ENCODE measurements at places on chromosomes 6 and 20.
A peak's percentile ranks its signal among the peaks of the same experiment; 100 is the strongest.

DNA sequence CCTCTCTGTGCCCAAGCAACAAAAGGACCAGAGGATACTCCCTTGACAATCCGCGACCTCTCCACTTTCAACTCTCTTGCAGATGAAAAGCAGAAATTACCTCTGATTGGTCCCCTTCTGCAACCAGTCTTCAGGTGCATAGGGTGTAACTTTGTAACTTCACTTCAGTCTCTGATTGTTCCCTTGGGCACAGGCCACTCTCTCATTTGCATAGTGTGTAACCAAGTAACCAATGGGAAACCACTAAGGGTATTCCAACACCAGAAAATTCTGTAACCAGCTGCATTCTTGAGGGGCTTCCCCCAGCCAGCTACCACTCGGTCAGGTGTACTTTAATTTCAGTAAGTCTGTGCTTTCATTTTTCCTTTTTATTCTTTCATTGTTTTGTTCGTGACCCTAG is 4.4 kb upstream of the RAET1L start:
- no peak for DNase-seq
- H3K4me1 ChIP-seq: peaks cover 11% of the 10 kb centered on the region
- no peak overlapping the region for H3K27ac ChIP-seq
- no peaks in the 10 kb centered on the region for H3K36me3 ChIP-seq

GRCh38 chr6:91088515-91088914 is 501.6 kb upstream of the MAP3K7 start:
- no peak overlapping the region for H3K27ac ChIP-seq
- no peaks in the 10 kb centered on the region for H3K36me3 ChIP-seq
- H3K4me1 ChIP-seq: no peaks in the 10 kb centered on the region
- no peak overlapping the region for H3K4me3 ChIP-seq
- H3K27me3 ChIP-seq: peaks cover 31% of the 10 kb centered on the region

DNA sequence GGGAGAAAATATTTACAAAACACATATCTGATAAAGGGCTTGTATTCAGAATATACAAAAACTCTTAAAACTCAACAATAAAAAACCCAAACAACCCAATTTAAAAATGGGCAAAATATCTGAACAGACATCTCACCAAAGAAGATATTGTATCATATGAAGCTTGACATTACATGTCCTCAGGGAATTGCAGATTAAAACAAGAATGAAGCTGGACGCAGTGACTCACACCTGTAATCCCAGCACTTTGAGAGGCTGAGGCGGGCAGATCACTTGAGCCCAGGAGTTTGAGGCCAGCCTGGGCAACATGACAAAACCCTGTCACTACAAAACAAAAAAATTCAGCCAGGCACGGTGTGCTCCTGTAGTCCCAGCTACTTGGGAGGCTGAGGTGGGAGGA is 135.4 kb upstream of the AKIRIN2 start:
- H3K27ac ChIP-seq: no peak overlapping the region
- peaks cover 4% of the 10 kb centered on the region for H3K27me3 ChIP-seq
- no peak for DNase-seq
- no peaks in the 10 kb centered on the region for H3K36me3 ChIP-seq
- no peaks in the 10 kb centered on the region for H3K4me1 ChIP-seq

DNA sequence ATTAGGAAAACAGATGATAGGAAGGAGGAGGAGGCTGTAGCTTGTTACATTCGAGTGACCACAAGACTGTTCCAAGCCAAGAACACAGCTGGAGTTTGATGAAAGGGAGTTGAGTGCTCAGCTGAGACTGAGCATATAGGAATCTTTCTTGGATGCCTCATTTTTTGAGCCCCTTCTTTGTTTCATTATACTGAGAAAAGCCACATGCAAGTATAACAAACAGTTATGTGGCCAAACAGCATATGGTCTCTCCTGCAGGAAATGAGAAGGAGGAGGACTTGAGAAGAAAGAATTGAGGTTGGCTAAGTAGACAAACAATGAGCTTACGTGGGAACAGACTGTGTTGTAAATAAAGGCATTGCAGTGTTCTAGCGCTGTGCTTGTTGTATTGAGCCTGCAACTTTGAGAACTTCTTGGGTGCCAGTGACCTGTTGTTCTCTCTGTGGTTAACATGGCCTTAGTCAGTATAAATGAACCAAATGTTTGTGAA is 78.3 kb downstream of the AKAP7 start:
- H3K27ac ChIP-seq: peak overlapping the region; percentile 84
- no peaks in the 10 kb centered on the region for H3K27me3 ChIP-seq
- DNase-seq: no peak
- H3K36me3 ChIP-seq: peaks cover 6% of the 10 kb centered on the region

DNA sequence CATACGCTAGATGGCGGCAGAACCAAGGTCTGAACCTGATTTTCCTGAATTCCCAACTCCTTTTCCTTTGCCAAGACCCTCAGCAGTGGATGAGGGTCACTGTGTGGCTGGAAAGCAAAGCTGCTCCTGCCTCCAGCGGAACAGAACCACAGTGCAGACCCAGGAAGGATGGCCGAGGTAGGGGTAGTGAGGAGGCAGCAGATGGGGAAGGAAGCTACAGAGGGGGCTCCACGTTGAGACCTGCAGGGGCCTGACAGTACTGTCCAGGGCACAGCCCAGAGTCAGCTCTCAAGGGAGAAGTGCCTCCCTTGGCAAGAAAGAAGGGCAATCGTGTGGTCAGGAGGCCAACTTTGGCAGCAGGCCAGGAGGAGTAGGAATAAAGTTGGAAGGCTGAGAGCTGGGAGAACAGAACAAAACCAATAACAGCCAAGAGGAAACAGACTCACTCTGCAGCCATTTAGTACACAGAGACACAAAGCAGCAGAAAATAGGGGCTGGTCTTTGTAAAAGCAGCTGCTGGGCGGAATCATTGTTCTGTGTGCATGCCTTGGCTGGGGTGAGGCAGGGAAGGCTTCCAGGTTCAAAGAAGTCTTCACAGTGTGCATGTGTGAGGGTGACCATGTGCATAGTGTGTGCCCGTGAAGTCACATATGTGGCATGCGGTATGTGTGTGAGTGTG is 3.1 kb downstream of the GABRR2 start:
- DNase-seq: no peak
- peaks cover 10% of the 10 kb centered on the region for H3K4me1 ChIP-seq
- peaks cover 5% of the 10 kb centered on the region for H3K27me3 ChIP-seq
- H3K36me3 ChIP-seq: no peaks in the 10 kb centered on the region

GRCh38 chr20:12591949-12592470 is 416.8 kb upstream of the SPTLC3 start:
- no peak for DNase-seq
- no peaks in the 10 kb centered on the region for H3K27me3 ChIP-seq
- H3K36me3 ChIP-seq: no peaks in the 10 kb centered on the region
- H3K27ac ChIP-seq: no peak overlapping the region
- H3K4me1 ChIP-seq: no peaks in the 10 kb centered on the region

GRCh38 chr20:32476684-32477593 is 108.2 kb downstream of the NOL4L start:
- no peaks in the 10 kb centered on the region for H3K27me3 ChIP-seq
- no peak for DNase-seq
- H3K27ac ChIP-seq: peak overlapping the region; percentile 80
- no peak overlapping the region for H3K4me3 ChIP-seq

DNA sequence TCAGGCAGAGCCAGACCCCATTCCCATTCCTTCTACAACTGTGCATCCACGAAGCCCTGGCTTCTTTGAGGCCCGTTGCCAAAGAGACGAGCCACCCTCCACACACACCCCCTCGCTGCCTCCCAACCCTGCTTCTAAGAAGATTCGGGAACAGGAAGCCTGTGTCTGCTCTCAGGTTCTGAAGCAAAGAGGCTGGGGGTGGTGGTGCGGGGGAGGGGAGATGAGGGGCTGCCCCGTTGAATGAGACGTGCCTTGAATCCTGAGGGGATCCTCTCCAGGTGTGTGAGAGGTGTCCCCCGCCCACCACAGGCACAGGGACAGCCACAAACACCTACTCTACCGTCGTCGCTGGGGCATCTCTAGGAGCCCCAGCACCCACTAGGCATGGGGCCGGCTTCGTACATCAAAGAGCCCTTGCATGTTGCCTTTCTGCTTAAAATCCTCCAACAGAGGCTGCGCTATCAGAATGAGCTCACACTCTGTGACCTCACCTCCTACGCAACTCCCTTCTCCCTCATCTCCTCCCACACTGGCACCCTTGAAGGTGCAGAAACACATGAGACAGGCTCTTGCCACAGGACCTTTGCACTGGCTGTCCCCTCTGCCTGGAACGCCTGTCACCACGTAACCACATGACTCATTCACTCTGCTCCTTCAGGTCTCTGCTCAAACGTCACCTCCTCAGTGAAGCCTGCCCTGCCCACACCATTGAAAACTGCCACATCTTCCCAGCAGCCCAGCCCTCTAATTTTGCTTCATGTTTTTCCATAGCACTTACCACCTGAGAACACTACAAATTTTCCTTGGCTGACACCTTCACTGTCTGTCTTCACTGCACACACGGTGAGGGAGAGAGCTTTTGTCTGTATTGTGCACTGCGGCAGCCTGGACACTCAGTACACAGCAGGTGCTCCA is 58.5 kb downstream of the PREX1 start:
- peak; percentile 76 for DNase-seq
- H3K27ac ChIP-seq: peak overlapping the region; percentile 99
- peaks cover 3% of the 10 kb centered on the region for H3K36me3 ChIP-seq

GRCh38 chr20:34110025-34110744 is 1.9 kb downstream of the EIF2S2 start:
- H3K27ac ChIP-seq: peak overlapping the region; percentile 98
- H3K4me1 ChIP-seq: peaks cover 47% of the 10 kb centered on the region
- peaks cover 4% of the 10 kb centered on the region for H3K36me3 ChIP-seq
- H3K27me3 ChIP-seq: no peaks in the 10 kb centered on the region
- H3K4me3 ChIP-seq: peak overlapping the region; percentile 98
- no peak for DNase-seq
